Fibroblast of skin of left biceps (primary cell): ENCODE measurements at places on chromosomes 11 and 22.

GRCh38 chr11:84558085-84558905, 1068.8 kb downstream of the DLG2 start:
- DNase-seq: no peak

- no peak for DNase-seq
These were observed 295.1 kb upstream of the ANO5 start for GRCh38 chr11:21897752-21898151.

GRCh38 chr22:48352086-48352911, 1475.4 kb downstream of the BRD1 start:
- DNase-seq: no peak

DNA sequence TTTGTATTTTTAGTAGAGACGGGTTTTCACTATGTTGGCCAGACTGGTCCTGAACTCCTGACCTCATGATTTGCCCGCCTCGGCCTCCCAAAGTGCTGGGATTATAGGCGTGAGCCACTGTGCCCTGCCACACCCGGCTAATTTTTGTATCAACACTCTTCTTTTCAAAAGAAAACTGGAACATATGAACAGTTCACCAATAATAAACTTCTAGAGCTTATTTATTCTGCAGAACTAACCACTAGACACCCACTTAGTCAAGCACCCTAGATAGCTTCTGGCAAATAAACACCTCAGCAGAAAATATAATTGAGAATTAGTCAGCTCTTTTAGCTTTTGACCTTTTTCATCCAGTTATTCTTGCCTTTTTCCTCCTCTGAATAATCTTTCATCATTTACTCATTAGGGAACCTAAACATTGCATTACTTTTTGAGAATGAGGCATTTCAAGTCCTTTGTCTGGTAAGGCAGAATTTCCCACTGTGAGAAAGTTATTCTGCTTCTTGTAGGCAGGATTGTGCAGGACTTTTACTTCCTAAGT, 27.3 kb upstream of the TMEM41B start:
- no peak for DNase-seq

GRCh38 chr22:24542641-24543040, 12.3 kb downstream of the GUCD1 start:
- no peak for DNase-seq

DNA sequence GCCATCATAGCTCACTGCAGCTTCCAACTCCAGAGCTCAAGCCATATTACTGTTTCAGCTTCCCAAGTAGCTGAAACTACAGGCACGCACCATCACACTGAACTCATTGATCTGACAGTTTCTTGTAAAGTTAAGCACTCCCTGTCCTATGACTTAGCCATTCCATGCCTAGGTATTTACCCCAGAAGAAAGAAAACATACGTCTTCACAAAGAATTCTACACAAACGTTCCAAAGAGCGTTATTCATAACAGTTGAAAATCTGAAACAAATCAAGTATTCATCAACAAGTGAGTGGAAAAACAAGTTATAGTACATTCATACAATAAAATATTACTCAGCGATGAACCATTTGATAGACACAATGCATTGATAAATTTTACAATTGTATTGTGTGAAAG, 7.8 kb upstream of the NLRP10 start:
- no peak for DNase-seq

DNA sequence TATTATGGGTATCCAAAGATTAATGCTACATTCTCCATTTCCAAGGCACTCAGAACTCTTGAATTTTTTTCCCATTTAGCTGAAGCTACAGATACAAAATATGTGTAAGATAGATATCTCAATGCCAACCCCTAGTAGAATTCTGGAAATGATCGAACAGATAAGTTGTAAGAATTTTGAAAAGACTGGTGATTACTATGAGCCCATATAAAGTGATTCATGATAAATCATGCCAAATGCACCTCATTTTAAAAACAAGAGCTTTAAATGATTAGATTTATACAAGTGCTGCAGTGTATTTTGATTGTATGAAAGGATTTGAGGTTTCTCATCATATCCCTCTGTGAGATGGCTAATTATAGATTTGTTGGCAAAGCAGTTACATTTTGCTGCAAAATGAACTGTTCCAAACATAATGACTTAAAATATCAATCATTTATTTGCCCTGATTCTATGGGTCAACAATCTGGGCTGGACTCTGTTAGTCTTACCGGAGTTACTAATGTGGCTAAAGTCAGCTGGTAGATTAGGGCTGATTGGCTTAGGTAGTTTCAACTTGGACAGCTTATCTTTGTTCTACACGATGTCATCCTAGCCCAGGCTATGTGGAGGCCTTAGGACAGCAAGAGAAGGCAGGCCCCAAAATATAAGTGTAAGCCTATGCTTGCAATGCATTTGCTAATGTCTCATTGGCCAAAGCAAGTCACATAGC, 3.4 kb downstream of the OR10V1 start:
- DNase-seq: no peak

DNA sequence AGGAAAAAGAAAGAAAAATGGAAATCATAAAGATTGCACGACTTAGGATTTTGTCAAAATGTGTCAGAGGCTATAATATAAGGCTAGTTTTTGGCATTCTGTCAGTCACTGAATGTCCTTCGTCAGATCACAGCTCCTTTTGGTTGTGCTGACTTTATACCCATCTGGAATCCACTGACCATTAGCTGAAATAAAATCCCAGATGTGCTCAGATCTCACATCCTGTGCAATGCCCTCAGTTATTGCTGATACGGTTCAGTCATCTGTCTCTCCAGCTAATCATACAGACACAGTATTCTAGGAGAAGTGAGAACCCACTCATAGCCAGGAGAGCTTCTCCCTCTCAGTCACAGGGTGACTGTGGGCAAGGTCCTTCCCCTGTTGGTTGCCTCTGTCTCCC, 11.5 kb downstream of the CD44 start:
- no peak for DNase-seq

DNA sequence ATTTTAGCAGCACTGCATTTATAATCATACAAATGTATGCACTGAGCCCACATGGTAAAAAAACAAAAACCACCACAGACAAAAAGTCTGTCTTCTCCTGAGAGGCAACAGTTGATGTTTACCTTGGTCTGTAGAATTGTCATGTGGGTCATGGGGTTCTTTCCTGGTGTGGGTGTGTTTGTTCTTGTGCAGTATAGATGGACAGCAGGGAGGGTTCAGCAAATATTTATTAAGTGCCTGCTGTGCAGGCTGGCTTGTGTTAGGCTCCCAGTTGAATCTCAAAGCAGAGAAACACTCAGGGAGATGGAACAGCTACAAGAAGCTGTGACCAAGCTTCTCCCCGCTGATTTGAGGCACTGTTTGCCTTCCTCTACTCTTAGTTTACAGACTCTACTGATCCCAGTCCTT, 82.2 kb downstream of the PISD start:
- DNase-seq: no peak

DNA sequence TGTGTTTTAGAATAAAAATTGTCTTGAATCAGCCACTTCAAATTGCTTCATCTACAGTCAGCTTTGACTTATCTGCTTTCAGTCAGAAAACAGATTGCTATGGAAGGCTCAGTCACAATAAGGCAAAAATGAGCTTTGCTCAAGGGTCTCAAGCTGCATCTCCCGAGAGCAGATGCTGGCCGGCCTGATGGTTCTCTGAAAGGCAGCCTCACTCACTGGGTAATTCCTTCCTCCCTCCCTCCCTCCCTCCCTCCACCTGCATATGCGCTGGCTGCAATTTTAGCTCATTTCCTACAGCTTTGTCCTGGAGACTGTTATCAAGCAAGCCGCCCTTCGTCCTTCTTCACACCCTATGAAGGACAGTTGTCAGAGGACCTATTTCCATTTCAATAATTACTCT, 1.6 kb upstream of the IZUMO1R start:
- no peak for DNase-seq

GRCh38 chr11:127042445-127042844, 41.9 kb upstream of the KIRREL3 start:
- peak; percentile 74 for DNase-seq

DNA sequence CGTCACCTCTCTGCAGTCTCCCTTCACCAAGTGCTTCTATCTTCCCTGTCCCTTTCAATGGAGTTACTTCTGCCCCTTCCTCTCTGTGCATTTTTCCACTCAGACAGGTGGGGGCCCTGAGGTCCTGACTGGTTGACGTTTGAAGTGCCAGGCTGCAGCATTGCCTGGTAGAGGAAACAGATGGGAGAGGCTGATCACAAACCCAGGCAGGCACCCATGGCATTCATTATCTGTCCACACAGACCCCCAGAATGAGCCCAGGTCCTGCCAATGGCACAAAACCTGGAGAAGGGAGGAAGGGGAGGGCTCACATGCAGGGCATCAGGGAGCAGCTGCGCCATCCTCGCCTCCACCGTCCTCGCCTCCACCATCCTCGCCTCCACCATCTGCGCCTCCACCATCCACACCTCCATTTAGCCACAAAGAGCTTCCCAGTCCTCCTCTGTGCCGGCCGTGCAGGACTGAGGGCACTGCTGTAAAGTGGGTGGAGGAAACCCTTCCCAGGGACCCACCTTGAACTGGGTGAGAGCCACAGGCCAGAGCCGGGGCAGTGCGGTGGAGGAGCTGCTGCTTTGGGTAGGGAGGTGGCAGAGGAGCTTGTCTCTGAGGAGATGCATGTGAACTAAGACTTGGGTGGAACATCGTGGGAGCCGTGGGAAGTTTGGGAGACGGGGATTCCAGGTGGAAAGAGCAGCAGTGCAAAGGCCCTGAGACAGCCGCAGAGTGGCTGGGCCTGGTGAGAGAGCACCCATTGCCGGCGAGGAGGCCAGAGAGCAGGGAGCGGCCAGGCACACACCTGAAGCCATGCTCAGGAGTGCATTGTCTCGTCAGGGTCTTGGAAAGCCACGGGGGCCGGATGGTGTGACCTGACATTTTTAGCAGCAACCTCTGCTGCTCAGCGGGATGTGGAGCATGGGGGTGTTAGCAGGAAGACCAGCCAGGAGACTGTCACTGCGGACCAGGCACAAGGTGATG, 145.1 kb downstream of the TBC1D22A start:
- no peak for DNase-seq

DNA sequence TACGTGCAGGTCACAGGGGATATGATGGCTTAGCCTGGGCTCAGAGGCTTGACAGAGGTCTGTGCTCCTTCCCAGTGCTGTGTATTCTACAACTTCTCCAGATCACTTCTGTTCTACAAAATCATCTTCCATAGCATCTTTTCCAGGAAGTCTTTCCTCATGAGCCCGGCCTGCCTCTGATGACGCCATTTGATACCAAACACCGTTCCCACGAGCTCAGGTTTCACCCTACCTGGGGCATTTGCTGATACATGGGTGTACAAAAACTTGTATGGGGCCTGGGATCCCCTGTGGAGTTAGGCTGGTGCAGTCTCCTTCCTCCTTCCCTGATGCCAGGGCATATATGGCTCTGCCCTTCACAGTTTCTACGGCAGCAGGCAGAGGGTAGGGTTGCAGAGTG, 78.7 kb downstream of the NECTIN1 start:
- DNase-seq: no peak
